ENCODE measurements at places on chromosomes 4 and X.
A peak's percentile ranks its signal among the peaks of the same experiment; 100 is the strongest.

DNA sequence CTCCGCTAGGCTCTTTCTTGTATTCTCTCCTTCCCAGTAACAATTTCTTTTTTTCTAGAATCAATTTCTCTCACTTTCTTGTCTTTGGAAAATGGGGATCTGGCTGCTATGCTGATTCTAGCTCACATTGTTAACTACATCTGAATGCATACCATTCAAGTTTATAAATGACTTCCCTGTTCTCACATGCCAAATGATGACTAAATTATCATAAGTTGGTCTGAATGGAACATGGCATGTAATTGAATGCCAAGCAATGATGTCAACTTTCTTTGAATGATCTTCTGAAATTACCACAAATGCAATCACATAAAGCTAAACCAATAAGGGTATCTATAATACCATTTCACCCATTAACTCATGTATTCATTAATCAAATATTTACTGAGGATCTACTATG lies 2.7 kb upstream of the ITM2A start:
- no peak for DNase-seq

- DNase-seq = no peak
Observed at GRCh38 chrX:5730556-5730955, 498.1 kb downstream of the NLGN4X start.

DNA sequence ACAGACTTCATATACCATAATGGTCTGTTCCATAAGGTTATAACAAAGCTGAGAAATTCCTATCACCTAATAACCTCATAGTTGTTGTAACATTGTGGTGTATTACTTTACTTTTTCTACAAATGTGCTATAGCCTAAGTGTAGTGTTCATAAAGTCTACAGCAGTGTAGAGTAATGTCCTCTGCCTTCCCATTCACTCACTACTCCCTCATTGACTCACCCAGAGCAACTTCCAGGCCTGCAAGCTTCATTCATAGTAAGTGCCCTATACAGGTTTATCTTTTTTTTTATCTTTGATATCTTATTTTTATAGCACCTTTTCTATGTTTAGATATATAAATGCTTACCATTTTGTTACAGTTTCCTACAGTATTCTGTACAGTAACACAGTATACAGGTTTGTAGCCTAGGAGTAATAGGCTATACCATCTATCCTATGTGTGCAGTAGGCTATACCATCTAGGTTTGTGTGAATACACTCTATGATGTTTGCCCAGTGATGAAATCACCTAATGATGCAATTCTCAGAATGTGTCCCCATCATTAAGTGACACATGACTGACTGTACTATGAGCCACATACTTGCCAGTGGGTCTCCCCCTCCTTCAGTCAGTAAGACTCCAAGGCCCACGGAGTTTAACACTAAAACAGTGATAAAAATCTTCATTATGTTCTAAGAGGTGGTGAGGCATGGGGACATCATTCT lies 299.9 kb downstream of the UNC5C start:
- no peak for DNase-seq

- DNase-seq = no peak
Observed at GRCh38 chrX:49756692-49757091, 60.9 kb upstream of the PAGE1 start.

DNA sequence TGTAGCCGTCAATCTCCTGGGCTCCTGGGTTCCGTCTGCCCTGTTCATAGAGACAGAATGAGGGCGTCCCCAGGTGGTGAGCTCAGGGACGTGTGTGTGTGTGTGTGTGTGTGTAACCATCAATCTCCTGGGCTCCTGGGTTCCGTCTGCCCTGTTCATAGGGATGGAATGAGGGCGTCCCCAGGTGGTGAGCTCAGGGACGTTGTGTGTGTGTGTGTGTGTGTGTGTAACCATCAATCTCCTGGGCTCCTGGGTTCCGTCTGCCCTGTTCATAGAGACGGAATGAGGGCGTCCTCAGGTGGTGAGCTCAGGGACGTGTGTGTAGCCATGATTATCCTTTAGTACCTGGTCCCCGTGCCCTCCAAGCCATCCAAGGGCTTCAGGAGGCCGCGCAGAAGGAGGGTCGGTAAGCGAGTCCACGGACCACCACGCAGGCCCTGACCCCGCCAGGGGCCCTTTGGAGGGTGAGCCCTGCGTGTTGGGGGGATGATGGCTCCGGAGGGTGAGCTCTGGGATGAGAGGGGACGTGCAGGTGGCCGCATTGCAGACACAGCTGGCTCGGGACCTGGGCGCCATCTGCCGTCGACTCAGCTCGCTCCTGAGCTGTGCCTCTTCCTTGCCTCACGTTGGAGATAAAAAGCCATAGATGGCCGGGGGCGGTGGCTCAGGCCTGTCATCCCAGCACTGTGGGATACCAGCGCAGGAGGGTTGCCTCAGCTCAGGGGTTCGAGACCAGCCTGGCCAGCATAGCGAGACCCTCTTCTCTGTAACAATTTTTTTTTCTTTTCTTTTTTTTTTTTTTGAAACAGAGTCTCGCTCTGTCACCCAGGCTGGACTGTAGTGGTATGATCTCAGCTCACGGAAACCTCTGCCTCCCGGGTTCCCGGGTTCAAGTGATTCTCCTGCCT lies 5.4 kb upstream of the GTPBP6 start:
- peak; percentile 65 for DNase-seq

- no peak for DNase-seq
Observed at GRCh38 chr4:2413821-2414610, 4.4 kb downstream of the ZFYVE28 start.

DNA sequence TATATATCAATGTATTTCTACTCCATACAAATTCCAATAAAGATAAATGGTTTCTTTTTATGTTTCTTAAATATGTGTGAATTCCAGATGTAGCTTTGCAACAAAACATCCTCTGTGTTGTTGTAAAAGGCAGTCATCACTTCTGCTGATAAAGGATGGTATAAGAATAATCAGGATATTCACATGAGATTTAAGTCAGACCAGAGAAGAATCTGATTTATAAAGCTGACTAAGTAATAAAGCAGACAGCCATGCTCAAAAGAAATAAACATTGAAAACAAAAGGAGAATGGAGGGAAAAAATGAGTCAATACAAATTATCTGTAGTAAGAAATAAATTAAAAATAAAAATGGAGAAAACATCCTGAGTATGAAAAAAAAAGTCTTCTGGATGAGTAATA lies 27.0 kb upstream of the SLC7A11 start:
- no peak for DNase-seq

DNA sequence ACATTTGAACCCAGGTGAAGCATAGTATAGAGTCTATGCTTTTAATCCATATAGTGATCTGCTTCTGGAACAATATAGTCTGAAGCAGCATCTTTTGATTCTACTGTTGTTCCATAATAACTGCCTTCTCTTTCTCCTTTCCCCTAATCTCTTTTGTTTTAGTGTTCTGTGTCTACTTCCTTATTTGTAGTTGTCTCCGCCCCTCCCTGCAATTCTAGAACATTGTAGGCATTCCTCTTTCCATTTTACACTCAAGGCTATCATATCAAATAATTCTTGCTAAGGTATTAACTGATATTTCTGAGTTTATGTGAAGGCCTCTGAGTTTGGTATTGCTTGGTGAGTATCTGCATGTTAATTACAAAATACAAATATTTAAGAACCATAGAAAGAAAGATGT lies 11.6 kb downstream of the BLTP1 start:
- DNase-seq = no peak

GRCh38 chr4:142156256-142156655 lies 519.9 kb downstream of the IL15 start:
- no peak for DNase-seq

- DNase-seq = no peak
Observed at GRCh38 chrX:151773434-151773833, 38.9 kb downstream of the CNGA2 start.

DNA sequence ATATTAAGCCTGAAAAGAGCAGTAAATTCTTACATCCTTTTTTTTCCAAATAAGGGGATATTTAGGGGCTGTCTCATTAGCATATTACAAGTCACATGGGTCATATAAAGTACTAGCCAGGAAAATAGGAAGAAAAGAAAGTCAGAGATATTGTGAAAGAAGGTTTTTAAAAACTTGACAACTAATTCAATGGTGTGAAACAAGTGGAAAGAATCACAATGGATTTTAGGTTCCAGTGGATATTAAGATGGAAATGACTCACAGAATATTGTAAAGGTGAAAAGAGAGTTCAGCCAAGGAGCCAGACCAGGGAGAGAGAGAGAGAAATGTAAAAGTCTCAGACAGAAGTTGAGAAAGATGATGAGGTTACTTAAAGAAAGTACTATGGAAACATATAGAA lies 297.2 kb downstream of the IQCM start:
- no peak for DNase-seq

GRCh38 chr4:90958256-90958895 lies 831.2 kb downstream of the CCSER1 start:
- DNase-seq = no peak

GRCh38 chr4:13597604-13598003 lies 29.9 kb downstream of the BOD1L1 start:
- DNase-seq = no peak

DNA sequence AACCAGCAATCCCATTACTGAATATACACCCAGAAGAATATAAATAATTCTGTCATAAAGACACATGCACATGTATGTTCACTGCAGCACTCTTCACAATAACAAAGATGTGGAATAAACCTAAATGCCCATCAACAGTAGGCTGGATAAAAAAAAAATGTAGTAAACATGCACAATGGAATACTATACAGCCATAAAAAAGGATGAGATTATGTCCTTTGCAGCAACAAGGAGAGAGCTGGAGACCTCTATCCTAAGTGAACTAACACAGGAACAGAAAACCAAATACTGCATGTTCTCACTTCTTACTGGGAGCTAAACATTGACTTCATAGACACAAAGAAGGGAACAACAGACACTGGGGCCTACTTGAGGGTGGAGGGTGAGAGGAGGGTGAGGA lies 2067.7 kb downstream of the ARAP2 start:
- DNase-seq = no peak

GRCh38 chr4:2497931-2498330 lies 29.0 kb downstream of the RNF4 start:
- DNase-seq = no peak

DNA sequence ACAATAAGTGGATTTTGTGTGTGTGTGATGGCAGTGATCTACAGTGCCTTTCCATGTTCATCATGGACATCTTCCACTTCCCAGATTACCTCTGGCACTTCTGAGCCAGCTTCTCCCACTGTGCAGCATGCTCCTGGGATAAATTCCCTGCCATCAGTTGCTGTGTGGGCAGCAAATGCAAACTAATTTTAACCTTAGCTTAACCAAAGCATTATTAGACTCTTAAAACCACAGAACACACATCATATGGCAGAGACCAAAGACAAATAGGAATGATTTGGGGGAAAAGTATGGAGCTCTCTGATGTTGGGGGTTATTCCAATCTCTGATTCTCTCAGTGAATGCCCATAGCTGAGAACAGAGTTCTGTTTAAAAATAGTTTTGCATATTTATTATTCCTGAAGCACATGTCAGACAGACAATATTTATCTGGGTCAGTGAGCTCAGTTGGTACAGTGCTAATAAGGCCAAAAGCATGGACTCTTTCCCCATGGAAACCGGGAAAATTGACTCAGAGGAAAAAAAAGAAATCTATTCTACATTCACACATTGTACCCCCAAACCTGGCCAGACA lies 567.4 kb downstream of the IQCM start:
- no peak for DNase-seq

DNA sequence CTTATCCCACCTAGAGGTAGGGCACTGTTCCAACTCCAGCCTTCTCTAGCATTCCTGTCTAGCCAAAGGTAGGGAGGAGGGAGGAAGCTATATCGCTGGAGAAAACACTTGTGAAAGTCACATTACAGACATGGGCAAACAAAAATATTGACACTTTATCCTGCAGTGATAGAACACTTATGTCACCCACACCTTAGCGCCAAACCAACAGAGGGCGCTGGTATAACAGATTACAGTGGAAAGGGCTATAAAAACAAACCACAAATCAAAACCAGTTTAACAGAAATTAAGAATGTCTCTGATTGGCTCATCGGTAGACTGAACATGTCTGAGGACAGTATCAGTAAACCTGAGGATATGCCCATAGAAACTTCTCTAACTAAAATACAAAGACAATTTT lies 451.3 kb downstream of the TLL1 start:
- DNase-seq = no peak

DNA sequence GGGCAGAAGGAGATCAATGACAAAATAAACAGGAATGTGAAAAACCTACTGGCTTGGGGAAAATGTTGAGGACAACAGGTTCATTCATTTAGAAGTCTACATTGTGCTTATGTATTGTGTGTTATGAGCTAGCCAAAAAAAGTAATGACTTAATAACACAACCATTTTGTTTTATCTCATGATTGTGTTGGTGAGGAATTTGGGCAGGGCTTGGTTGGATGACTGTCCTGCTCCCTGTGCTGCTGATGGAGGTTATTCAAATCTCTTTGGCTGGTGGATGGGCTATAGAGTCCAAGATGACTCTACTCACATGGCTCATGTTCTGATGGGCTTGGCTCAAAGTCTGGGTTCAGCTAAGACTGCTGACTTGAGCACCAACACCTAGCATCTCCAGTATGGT lies 116.3 kb downstream of the HS3ST1 start:
- DNase-seq = no peak

DNA sequence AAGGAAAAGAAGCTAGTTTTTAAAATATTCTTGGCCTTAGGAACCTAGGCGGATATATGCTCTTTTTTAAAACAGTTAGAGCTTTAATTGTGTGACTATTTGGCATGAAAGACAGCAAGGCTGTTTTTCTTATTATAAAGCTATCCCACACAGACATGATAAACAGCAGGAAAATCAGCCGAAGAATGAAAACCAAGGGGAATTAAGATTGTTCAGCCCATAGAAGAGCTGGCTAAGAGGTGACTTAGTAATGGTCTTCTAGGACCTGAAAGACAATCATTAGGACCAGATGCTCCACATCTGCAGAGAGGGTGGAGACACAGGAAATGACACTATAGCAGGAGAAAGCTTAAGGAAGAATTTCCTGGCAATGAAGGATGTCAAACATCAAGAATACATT lies 171.4 kb upstream of the NRK start:
- no peak for DNase-seq

GRCh38 chrX:48458711-48459110 lies 11.3 kb downstream of the SLC38A5 start:
- DNase-seq = no peak

DNA sequence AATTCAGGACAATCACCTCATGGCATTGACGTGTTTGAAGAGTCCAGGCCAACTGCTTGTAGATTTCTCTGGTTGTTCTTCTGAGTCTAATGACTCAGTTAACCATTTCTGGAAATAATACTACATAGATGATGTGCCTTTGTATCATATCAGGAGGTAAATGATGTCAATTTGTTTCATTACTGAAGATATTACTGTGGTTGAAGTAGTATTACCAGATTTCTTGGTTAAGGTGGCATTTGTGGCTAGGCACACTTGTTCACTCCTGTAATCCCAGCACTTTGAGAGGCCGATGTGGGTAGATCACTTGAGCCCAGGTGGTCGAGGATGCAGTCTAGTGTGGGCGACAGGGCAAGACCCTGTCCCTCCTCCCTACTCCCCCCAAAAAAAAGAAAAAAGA lies 15.7 kb downstream of the RPL9 start:
- DNase-seq = no peak

Data from right lung (tissue), 10 donors.